ENCODE measurements at places on chromosomes 2 and 18. TPM values are rescaled to one million over a fixed set of nuclear protein-coding genes. Genes with fewer than 3 reads are reported as not detected.

Gene DUSP19
- total RNA-seq: 0.70 TPM

Gene REG1A
- total RNA-seq: not detected

Gene TFCP2L1
- total RNA-seq: 29.9 TPM

Gene ACVR1C
- total RNA-seq: 0.19 TPM

DNA sequence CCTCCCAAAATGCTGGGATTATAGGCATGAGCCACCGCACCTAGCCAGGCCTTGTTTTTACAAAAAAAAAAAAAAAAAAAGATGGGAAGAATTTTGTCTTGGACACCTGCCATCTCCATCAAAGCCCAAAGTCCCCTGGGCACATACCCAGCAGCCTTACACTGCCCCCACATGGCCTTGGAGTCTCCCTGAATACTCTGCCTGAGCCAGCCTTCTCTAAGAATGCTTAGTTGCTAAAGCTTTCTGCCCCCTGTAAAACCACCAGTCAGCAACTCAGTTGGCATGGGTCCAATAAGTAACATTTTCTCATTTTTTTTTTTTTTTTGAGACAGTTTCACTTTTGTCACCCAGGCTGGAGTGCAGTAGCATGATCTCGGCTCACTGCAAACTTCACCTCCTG lies 40.6 kb downstream of the SPC25 start:
- no peaks in the 10 kb centered on the region for H3K4me1 ChIP-seq
- H3K27me3 ChIP-seq: no peaks in the 10 kb centered on the region
- H3K27ac ChIP-seq: no peak overlapping the region
- H3K36me3 ChIP-seq: no peaks in the 10 kb centered on the region
- H3K4me3 ChIP-seq: no peak overlapping the region

DNA sequence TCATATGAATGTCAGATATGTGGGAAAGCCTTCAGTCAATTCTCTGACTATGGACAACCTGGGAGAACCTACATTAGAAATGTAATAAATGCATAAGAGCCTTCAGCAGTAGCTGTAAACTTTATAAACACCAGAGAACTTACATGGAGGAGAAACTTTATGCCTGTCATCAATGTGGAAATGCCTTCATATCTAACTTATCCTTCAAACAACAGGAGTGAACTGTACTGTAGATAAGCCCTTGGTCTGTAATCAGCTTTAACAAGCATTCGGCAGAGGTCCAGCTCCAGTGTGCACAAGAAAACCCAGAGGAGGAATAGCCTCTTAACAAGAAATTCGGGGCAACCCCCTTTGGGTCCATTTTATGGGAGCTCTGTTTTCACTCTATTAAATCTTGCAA lies 14.8 kb upstream of the UXS1 start:
- no peaks in the 10 kb centered on the region for H3K36me3 ChIP-seq
- H3K4me3 ChIP-seq: no peak overlapping the region
- no peaks in the 10 kb centered on the region for H3K4me1 ChIP-seq
- H3K27ac ChIP-seq: no peak overlapping the region
- no peaks in the 10 kb centered on the region for H3K27me3 ChIP-seq
- no peak for DNase-seq

- no peak overlapping the region for H3K27ac ChIP-seq
- H3K4me1 ChIP-seq: peaks cover 4% of the 10 kb centered on the region
- no peaks in the 10 kb centered on the region for H3K27me3 ChIP-seq
- DNase-seq: no peak
- no peak overlapping the region for H3K4me3 ChIP-seq
- no peaks in the 10 kb centered on the region for H3K36me3 ChIP-seq
Measured at GRCh38 chr2:37350034-37350433, 5.6 kb downstream of the QPCT start.

DNA sequence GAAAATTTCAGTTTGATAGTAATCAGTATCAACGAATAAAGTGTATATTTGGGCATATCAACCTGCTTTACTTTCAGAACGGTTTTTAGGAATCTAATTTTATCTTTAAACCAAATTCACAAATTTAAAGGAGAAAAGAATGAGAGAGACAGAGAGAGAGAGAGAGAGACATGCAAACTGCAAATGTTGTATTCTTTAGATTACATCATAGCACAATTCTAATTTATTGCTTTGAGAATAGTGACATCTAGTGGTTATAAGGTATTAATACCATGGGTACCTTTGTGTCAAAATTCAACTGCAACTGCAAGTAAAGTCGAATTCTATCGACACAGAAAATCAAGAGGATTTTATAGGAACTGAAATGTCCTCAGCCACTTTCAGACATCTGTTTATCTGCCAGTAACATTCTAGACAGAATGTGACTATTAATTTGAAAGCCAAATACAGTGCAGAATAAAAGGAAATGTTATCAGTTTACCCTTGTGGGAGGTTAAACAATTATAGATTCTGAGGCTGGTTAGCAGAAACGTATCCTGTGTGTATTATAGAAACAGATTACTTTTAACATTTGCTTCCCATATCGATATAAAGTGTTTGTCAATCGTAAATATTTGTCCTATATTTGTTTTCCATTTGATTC lies 529.8 kb upstream of the VRK2 start:
- H3K4me3 ChIP-seq: no peak overlapping the region
- no peaks in the 10 kb centered on the region for H3K27me3 ChIP-seq
- DNase-seq: no peak
- no peak overlapping the region for H3K27ac ChIP-seq
- H3K4me1 ChIP-seq: no peaks in the 10 kb centered on the region
- no peaks in the 10 kb centered on the region for H3K36me3 ChIP-seq

- no peaks in the 10 kb centered on the region for H3K36me3 ChIP-seq
- DNase-seq: no peak
- H3K27ac ChIP-seq: no peak overlapping the region
- H3K27me3 ChIP-seq: no peaks in the 10 kb centered on the region
- H3K4me1 ChIP-seq: no peaks in the 10 kb centered on the region
- no peak overlapping the region for H3K4me3 ChIP-seq
Measured at GRCh38 chr2:11850082-11850481, 103.7 kb downstream of the LPIN1 start.

GRCh38 chr18:24662412-24662821 lies 202.0 kb downstream of the HRH4 start:
- no peak for DNase-seq
- H3K4me3 ChIP-seq: no peak overlapping the region
- H3K36me3 ChIP-seq: no peaks in the 10 kb centered on the region
- H3K4me1 ChIP-seq: peaks cover 8% of the 10 kb centered on the region

GRCh38 chr18:46253498-46253897 lies 149.3 kb downstream of the HAUS1 start:
- H3K4me1 ChIP-seq: peaks cover 12% of the 10 kb centered on the region
- H3K27me3 ChIP-seq: no peaks in the 10 kb centered on the region
- DNase-seq: no peak
- no peak overlapping the region for H3K4me3 ChIP-seq

- no peaks in the 10 kb centered on the region for H3K36me3 ChIP-seq
- H3K4me3 ChIP-seq: no peak overlapping the region
- no peak for DNase-seq
- H3K4me1 ChIP-seq: no peaks in the 10 kb centered on the region
- no peak overlapping the region for H3K27ac ChIP-seq
- H3K27me3 ChIP-seq: no peaks in the 10 kb centered on the region
Measured at GRCh38 chr2:9030841-9031240, 27.4 kb upstream of the MBOAT2 start.

DNA sequence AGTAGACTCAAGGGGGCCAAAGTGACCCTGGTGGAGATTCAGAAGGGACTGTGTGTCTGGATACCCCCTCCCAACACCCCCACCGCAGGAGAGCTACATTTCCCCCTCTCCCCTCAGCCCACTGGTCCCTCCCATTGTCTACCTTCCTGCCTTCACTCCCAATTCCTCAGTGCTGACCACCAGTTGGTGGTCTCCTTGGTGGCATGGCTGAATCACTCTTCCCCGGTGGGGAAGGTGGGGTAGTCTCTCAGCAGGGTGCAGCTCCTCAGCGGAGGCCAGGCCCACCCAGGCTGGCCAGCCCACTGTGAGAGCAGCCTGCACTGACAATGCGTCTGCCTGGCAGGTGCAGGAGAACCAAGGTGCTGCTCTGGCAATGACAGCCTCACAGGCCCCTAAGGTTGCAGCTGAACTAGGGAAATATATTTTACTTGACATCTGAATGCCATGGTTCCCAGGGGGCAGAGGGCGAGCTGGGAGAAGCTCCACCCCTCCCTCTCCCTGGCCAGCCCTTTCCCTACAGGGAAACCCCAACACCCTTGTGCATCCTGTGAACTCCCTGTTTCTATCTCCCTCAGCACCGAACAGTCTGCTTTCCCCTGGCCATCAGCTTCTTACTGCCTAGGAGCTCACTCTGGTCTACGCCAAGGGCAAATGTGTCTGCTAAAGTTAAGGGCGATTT lies 62.6 kb upstream of the PAX8 start:
- H3K36me3 ChIP-seq: no peaks in the 10 kb centered on the region
- no peak overlapping the region for H3K27ac ChIP-seq
- no peaks in the 10 kb centered on the region for H3K4me1 ChIP-seq
- H3K4me3 ChIP-seq: no peak overlapping the region
- no peaks in the 10 kb centered on the region for H3K27me3 ChIP-seq

DNA sequence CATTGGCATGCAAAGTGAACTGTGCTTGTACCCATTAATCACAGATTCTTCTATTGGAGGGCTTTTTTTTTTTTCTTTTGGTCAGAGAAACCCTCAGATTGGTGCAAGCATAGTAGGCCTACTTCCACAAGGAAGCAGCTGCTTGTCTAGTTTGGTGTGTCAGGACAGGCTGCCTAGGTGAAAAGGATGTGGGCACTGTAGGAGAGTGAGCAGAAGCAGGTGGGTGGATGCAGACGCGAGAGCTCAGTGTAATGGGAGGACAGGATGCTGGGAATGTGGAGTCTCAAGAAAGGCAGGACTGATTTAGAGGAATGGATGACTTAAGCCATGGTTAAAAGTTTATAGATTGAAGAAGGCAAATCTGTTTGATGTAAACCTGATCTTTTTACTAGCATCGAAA lies 3.1 kb downstream of the ELP2 start:
- H3K36me3 ChIP-seq: no peaks in the 10 kb centered on the region
- DNase-seq: no peak
- H3K4me3 ChIP-seq: no peak overlapping the region
- H3K27ac ChIP-seq: no peak overlapping the region
- H3K4me1 ChIP-seq: peaks cover 12% of the 10 kb centered on the region
- no peaks in the 10 kb centered on the region for H3K27me3 ChIP-seq

DNA sequence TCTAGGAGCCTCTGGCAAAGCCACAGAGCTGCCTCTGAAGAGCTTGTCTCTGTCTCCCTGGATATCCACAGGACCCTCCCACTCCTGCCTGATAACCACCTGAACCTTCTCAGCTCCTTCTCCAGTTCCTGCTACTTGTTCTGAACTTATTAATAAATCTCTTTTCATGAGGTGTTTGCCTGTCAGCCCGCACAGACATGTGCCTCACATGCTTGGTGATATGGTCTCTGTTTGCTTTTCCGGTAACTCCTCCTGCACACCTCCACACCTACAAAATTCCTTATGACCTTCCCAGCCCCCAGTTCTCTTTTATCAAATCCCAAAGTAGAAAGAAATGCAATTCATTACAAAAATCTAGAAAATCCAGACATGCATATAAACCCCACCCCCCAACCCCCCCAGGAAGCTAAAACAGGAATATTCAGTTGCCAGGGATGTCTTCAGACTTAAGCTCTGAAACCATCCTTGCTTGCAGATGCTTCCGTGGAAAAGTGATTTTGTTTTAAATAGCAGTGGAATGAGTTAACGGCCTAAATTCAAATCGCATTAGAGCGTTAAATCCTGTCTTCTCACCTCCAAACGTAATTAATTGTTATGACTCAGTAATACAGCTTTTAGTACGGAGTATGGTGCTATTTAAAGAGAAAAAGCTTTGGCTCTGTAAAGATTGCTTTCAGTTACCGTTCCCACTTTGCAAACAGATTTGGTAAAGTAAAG lies 2.1 kb upstream of the PID1 start:
- no peak for DNase-seq
- no peak overlapping the region for H3K27ac ChIP-seq
- H3K27me3 ChIP-seq: peaks cover 38% of the 10 kb centered on the region
- H3K4me3 ChIP-seq: peak overlapping the region; percentile 51
- H3K36me3 ChIP-seq: no peaks in the 10 kb centered on the region
- no peaks in the 10 kb centered on the region for H3K4me1 ChIP-seq

DNA sequence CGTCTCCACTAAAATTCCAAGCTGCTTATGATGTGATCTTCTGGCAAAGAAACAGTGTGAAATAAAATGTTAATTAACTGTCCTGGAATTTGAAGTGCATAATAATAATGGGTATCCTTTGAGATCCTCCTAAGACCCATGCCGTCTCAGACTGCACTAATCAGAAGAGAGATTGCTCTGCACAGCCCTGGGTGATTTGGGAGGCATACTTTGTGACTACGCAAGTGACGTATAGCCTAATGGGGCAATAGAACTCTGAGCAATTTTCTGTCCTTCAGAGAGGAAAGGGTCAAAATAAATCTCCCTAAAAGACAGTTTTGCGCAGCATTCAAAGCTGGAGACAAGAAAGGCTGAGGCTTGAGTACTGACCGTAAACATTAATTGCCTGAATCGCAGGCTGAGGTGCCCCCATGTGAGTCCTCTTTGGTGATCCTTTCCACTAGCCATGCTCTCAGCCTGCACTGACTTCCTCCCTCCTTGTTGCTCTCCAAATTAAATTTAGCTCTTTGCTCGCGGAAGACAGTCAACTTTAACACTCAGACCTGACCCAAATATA lies 76.0 kb downstream of the DPP4 start:
- no peak for DNase-seq
- no peak overlapping the region for H3K27ac ChIP-seq
- H3K4me3 ChIP-seq: no peak overlapping the region
- no peaks in the 10 kb centered on the region for H3K4me1 ChIP-seq

DNA sequence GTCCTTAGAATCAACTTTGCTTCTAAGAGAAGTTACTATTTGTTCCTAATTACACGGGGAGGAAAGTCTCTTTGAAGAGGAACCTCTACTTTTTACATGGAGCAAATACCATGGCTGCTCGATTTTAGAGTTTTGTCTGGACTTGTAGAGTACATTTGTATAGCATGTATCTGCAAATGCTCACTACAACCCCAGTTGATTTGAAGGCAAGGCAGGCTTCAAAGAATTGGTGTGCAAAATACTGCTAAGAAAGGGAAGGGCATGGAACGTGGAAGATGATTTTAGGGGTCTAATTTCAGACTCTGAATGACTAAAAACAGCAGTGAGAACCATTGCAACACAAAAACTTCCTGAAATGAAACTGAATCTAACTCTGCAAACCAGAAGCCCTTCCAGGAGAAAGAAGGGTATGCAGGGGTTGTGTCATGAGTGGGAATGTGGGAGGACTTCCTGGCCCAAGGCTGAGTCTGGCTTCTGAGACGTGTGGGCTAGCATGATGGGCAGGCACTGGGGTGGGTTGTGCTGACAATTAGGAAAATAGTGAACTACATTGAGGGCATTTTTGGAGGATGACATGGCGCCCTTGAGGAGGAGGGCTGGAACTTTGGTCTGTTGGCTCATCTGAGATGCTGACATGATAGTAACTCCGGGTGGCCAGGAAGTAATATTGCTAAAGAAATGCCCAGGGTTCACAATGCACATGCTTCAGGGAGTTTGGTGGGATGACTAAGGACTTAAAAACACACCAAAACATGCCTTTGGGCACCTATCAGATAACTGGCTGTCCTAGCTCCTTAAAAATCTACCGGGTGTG lies 18.9 kb upstream of the IL1R2 start:
- peaks cover 49% of the 10 kb centered on the region for H3K4me1 ChIP-seq
- no peak overlapping the region for H3K4me3 ChIP-seq
- no peak for DNase-seq
- H3K36me3 ChIP-seq: no peaks in the 10 kb centered on the region

GRCh38 chr2:81467096-81467495 lies 1162.5 kb upstream of the LRRTM1 start:
- DNase-seq: no peak
- no peaks in the 10 kb centered on the region for H3K4me1 ChIP-seq
- H3K27me3 ChIP-seq: no peaks in the 10 kb centered on the region
- no peak overlapping the region for H3K27ac ChIP-seq

- DNase-seq: no peak
- H3K4me3 ChIP-seq: no peak overlapping the region
- no peaks in the 10 kb centered on the region for H3K36me3 ChIP-seq
- H3K27ac ChIP-seq: no peak overlapping the region
- peaks cover 5% of the 10 kb centered on the region for H3K4me1 ChIP-seq
- no peaks in the 10 kb centered on the region for H3K27me3 ChIP-seq
Measured at GRCh38 chr18:58117786-58118403, 73.9 kb downstream of the NEDD4L start.
